Stimulated activated CD8-positive, alpha-beta memory T cell treated with anti-CD3 and anti-CD28 coated beads, Interleukin-4, amount 100 ng/mL, for 1 hour (primary cell): ENCODE measurements at places on chromosomes 2 and 18.

GRCh38 chr18:24010673-24011072, 3.9 kb upstream of the TTC39C start:
- DNase-seq = no peak

- no peak for DNase-seq
Measured at GRCh38 chr2:19114754-19115231, 243.6 kb downstream of the OSR1 start.

GRCh38 chr2:26887151-26887550, 39.2 kb downstream of the DPYSL5 start:
- no peak for DNase-seq

- no peak for DNase-seq
Measured at GRCh38 chr2:16126517-16127275, 186.3 kb downstream of the MYCN start.

GRCh38 chr2:113162869-113163268, 10.9 kb upstream of the PSD4 start:
- no peak for DNase-seq

GRCh38 chr18:13566941-13567746, 159.2 kb downstream of the FAM210A start:
- no peak for DNase-seq

- no peak for DNase-seq
Measured at GRCh38 chr18:58344861-58345463, 283.9 kb downstream of the ALPK2 start.

- no peak for DNase-seq
Measured at GRCh38 chr2:147763861-147764260, 81.0 kb upstream of the ACVR2A start.

DNA sequence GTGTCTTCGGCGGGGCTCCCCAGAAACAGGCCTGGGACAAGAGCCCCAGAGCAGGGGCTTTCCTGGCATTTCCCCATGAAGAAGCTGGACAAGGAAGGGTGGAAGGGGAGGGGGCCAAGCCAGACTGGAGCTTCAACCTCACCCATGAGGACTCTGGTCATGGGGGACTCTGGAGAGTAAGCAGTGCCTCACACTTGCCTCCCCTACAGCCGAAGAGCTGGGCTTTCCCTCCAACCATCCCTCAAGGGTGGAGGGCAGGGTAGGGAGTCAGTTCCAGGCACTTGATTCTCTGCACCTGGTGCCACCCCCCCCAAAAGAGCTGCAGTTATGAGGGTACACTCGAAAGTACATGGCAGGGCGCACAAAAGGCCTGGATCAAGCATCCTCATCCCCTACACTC, 246.6 kb downstream of the TFCP2L1 start:
- no peak for DNase-seq

GRCh38 chr18:801137-801536, 10.9 kb downstream of the YES1 start:
- DNase-seq = no peak

DNA sequence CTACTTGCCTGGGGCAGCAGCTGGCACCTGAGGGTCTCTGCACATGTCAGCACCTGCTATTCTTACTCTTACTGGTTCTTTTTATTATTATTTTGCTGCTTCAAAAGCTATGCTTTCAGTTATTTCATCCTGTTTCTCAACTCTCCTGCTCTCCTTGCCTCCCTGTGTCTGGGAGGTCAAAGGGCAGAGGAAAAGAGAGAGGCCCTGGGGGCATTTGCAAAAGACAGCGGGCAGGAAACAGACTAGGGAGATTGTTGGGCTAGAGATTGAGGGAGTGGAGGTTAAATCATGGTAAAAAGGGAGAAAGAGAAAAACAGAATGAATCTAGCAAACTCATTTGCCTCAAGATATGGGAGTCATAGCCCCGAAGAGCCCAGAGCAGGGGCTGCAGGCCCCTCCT, 21.1 kb upstream of the RPL31 start:
- no peak for DNase-seq

- DNase-seq = no peak
Measured at GRCh38 chr2:929011-929735, 21.5 kb upstream of the SNTG2 start.

- no peak for DNase-seq
Measured at GRCh38 chr2:177767768-177768167, 304.8 kb downstream of the PDE11A start.

DNA sequence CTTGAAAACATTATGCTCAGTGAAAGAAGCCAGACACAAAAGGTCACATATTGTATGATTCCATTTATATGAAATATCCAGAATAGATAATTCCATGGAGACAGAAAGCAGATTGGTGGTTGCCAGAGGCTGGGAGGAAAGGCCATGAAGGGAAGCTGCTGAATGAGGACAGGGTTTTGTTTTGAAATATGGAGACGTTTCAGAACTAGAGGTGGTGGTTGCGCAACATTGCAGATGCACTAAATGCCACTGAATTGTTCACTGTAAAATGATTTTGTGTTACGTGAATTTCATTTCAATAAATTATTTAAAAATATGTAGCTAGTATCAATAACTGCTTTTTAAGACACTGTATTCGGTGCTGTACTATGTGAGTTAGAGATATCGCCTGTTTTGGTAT, 101.7 kb upstream of the ZNF236 start:
- DNase-seq = no peak

DNA sequence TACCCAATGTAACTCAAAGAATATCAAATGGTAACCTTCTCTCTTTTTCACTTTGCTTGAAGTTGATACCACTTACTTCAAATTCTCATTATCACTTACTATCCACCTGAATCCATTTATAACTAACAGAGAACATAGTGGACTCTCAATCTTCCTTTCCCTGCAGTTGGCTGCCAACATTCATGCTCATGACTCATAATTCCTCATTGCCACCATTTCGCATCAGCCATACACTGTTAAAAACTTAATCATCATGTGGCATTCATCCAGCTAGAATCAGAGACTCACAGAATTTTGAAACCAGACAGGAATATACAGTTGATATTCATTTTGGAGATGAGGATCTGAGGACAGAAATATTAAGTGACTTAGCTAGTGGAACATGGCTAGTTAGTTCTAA, 56.8 kb downstream of the SLC4A10 start:
- no peak for DNase-seq

- no peak for DNase-seq
Measured at GRCh38 chr2:27888790-27889189, 1.4 kb downstream of the RBKS start.

- DNase-seq = no peak
Measured at GRCh38 chr2:86286516-86286915, 50.9 kb downstream of the REEP1 start.

- DNase-seq = no peak
Measured at GRCh38 chr2:54274781-54275242, 18.8 kb upstream of the TSPYL6 start.

DNA sequence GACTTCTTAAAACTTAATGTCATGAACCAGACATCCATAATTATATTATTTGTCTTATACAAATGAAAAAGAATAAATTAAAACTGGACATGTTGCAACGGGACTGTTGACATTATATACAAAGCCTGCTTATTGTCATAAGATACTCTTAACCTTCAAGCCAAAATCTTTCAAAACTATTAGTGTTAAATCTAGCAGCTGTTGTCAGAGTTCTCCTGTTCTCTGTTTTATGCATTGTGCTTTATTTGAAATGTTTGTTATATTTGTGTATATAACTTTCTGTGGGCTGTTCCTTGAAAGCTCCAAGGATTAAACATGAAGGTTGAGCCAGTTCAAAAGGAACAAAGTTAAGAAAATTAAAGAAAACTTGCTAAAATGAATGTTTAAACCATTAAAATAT, 335.5 kb upstream of the NT5C1B start:
- DNase-seq = no peak

DNA sequence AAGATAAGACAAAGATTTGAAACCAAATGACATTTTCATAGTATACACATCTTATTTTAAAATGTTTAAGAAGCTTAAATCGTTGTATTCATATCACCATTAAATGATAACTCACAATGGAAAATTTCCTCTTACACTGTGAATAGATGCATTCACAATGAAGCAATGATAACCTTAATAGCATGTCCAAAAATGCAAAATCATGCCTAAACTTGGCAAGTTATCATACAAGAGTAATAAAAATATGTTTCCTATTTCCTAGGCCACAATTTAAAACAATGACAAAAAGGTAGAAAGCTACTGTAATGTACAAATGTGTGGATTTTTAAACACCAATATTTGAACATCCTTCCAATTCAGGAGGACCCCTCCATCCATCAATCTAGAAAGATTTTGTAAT, 157.4 kb upstream of the GULP1 start:
- no peak for DNase-seq

DNA sequence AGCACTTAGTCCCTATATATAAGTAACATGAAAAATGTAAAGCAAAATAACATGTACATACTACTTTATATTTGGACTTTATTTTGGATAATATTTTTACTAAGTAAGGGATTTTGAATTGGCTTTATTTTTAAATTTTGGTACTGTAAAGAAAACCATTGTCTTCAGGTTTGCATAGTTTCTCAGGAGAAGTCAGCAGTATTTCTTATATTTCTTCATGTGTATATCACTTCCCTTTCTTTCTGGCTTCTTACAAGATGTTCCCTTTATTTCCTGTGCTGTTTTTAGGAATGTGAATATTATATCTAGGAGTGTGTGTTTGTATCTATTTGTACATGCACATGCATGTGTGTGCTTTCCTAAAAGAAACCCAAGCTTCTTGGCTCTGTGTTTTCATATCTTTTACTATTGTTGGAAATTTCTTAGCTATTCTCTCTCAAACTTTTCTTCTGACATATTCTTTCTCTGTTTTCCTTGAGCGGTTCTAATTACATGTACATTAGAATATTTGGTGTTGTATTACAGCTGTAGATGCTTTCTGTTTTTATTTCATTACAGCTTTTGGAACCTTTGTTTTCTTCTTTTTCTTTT, 1549.7 kb upstream of the ACVR2A start:
- no peak for DNase-seq

GRCh38 chr2:20567159-20567925, 83.6 kb downstream of the HS1BP3 start:
- no peak for DNase-seq

GRCh38 chr2:190634381-190634780, 14.5 kb upstream of the NAB1 start:
- DNase-seq = no peak

GRCh38 chr18:49178321-49178720, 227.6 kb upstream of the SMAD7 start:
- DNase-seq = no peak
